ENCODE measurements at places on chromosomes 1 and 21.

GRCh38 chr1:207969528-207969927 lies 58.6 kb upstream of the CD34 start:
- DNase-seq, result no peak

DNA sequence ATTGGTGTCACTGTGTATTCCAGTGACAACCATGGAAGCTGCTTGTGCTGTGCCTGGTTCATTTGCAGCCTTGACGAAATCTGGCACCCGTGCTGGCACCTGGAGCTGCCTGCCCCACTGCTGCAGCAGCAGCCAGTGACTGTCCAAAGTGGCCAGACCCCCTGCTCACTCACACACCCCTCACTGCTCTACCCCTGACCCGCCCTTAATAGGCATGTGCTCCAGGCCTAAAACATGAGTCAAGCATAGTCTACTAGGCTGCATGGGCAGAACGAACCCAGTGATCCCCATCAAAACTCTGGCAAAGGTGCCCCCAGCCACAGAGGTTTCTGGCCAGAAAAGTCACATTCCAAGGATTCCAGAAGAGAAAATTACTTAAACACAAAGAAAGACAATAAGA lies 7.7 kb downstream of the PRAMEF1 start:
- no peak for DNase-seq

DNA sequence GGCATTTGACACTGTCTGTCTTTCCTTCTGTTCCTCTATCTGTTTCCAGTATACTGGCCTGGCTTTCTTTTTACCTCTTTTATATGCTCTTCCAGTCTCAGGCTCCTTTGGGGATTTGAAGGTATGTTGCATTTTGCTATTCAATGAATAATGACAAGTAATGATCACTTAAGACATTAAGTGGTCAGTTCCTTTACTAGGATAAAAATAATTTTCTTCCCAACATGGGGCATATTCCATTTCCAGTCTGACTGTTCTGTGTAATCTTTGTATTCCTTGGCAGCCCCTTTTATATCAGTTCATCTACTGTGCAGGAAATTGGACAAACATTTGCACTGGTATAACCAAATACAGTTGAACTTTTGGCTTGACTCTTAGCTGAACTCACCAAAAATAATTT lies 15.6 kb downstream of the METTL18 start:
- DNase-seq, result no peak

DNA sequence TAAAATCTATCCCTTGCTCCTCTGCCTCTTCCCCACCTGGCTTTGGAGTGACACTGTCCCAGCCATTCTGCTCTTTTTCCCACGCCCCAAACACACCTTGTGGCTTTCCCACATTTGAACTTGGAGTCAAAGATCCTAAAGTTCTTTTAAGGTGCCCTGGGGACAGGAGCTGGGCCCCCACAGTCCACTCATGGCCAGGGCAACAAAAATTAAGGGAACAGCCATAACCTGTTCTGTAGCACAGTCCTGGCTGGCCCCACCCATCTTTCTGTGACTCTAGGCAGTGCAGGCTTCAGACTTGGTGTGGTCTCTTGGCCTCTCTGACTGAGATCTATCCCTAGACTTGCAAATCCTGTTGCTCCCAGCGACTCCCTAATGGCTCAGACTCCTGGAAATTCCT lies 143.0 kb upstream of the MAGI3 start:
- DNase-seq, result no peak

GRCh38 chr1:181531441-181531840 lies 48.1 kb downstream of the CACNA1E start:
- no peak for DNase-seq

Measured in HuH-7 (cell line).